Peyer's patch (tissue), 4 donors: ENCODE measurements at places on chromosomes 11 and 22.

DNA sequence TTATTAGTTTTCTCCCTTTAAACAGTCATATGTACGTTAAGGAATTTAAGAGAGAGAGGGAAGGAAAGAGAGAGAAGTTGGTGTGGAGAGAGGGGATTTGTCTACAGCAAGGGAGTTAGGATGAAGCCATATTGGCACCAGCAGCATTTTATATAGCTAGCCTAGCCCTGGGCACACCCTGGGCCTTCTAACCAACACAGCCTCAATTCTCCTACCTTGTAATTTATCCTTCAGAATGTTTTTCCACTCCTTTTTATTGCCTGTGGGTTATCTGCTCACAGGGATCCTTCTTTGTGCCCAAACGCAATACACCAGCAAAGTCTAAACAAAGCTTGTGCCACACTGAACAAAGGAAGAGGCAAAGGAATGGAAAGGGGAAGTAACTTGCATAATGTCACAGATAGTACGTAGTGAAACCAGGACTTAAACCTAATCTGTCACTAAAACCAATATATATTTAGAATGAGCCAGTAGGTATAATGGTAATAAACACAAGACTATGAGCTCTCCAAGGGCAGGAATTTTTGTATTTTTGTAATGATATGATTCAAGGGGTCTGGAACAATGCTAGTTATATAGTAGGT lies 613.8 kb upstream of the TENM4 start:
- DNase-seq, result no peak

DNA sequence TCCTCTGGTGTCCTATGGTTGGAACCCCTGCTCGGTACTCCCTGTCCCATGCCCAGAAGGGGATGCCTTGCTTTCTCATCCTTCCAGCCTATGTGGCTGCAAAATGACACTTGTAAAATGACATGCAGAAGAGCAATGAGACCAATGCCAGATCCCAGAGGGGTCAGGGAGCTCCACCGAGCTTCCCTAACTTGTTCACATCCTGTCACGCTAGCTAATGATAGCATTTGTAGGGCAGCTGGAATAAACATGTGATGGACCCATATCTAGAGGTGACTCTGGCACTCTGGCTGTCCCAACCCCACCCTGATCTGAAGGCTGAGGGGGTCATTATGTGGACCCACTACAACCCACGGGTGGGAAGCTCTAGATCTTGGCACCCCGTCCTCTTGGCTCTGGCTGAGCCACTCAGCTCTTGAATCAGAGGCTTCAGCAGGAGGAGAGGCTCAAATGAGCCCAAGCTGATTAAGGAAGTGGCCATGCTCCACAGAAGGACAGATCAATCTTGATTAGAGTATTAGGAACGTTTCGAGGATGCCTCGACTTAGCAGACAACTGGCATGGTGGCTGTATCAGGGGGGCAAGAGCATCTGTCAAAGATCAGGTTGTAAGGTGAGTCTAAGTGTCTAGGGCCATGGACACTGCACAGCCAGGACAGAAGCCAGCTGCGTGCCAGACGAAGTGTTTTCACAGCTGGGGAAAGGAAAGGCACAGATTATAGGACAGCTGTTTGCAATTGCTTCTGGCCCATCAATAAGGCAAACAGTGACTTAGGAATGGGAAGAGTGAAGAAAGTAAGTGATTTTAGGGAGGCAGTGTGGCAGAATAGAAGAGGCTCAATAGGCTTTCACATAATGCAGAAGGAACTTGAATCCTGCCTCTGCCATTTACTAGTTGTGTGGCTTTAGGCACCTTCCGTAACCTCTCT lies 182.8 kb downstream of the KIRREL3 start:
- no peak for DNase-seq

- peak; percentile 17 for DNase-seq
Measured at GRCh38 chr11:79438631-79439409, 2.0 kb downstream of the TENM4 start.

DNA sequence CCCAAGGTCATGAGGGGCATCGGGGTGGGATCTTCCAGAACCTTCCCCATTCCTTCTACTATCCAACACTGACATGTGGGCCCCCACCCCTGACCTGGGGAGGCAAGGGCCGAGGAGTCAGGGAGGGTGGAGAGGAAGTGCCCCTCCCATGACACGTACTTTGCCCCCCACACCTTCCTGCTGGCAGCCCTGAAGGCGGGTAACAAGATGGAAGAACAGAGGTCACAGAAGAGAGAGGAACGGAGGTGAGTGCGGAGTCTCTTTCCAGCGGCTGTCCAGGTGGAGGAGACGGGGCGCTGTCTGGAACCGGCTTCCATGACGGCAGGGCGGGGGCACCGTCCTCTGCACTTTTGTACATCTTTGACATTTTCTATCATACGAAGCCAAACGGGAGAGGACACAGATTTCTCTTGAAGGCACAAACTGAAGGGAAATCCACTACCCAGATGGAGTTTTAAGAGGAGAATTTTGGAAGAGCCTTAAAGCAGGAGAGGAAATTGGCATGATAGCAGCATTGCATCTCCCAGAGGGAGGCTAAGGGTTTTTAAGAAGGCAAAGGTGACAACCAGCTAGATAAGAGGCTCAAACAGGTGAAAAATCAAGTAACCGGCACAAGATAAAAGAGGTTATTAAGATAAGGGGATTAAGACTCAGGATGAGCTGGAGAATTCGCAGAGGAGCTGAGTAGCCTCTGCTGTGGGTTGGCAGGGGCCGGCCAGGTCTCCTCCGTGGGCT lies 16.7 kb downstream of the OSBPL5 start:
- DNase-seq, result peak; percentile 84

- no peak for DNase-seq
Measured at GRCh38 chr22:47570851-47571250, 808.4 kb downstream of the TBC1D22A start.

- no peak for DNase-seq
Measured at GRCh38 chr11:84673753-84674152, 953.4 kb downstream of the DLG2 start.

DNA sequence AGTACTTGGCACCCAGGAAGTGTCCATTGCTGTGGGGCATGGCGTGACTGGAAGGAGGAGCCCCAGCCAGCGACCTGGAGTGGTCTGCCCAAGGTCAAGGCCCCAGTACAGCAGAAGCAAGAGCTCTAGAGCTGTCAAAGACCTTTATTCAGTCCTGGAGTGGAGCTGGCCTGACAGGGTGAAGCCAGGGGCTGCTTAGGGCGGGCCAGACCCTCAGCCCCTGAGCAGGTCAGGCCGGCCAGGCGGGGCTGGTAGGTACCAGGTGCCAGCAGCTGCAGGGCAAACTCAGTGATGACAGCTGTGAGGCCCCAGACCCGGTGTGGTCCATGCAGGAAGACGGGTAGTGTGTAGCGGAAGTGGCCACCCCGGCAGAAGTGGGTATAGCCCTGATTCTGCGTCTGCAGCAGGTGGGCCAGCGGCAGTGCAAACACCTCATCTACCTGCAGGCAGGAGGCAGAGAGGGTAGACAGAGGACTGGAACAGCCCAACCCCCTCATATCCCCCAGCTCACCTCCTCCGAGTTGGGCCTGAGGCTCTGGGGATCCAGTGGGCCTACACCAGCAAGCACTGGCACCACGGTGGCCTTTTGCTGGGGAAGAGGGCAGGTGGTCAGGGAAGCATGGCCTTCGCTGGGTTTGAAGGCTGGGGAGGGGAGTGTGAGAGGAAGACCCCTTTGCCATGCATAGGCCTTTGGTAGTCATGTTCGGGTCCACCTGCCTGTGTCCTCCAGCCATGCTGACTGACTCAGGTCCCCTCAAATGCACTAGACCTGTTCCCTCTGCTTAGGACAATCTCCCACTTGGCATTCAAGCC lies 1.7 kb downstream of the NUDT8 start:
- DNase-seq, result peak; percentile 48

GRCh38 chr11:27423125-27423524 lies 49.5 kb downstream of the LGR4 start:
- no peak for DNase-seq

DNA sequence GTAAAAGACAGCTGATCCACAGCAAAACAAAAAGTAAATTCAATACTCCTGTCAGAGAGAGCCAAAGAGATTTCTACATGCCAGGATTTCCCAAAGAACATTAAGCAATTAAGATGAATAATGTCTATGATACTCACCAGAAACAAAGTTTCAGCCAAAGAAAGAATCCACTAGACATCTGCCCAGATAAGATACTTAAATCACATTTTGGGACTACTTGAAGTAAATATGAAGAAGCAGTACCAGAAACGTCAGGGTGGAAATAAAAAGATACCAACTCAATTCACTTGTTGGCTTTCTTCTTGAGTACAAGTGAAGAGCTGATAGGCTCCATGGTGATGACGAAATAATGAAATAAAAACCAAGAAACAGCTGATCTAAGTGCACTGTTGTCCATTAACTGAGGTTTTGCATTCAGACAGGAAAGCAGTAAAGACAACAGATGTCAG lies 31.6 kb upstream of the ARHGAP32 start:
- DNase-seq, result no peak

GRCh38 chr11:116224889-116225200 lies 547.9 kb downstream of the BUD13 start:
- no peak for DNase-seq

DNA sequence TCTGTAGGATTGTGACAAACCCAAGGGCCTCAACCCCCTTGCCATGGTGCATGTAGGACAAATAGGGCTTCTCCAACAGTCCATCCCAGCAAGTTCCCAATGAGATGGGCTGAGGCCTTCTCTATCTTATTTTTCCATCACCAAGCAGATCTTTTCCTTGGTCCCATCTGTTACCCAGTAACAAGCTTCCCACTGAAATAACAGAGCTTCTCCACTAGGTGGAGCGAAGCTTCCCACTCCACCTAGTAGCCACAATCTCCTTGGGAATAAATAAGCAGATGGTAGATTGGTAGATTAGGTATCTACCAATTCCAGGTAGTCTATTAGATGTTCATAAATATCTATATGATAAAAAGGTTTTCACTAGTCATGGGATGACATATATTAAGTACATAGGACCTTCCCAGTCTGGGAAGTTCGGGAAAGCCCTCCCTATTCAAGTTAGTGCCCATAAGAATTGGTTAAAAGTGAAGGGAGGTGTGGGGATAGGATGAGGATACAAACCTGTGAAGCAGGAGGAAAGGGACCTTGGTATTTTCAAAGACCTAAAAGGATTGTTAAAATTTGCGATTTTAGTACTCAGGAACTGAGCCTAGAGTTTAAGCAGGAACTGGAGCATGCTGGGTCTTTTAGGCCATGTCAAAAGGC lies 5.9 kb upstream of the OR52L1 start:
- no peak for DNase-seq

GRCh38 chr11:32231909-32232493 lies 141.1 kb downstream of the RCN1 start:
- DNase-seq, result no peak

DNA sequence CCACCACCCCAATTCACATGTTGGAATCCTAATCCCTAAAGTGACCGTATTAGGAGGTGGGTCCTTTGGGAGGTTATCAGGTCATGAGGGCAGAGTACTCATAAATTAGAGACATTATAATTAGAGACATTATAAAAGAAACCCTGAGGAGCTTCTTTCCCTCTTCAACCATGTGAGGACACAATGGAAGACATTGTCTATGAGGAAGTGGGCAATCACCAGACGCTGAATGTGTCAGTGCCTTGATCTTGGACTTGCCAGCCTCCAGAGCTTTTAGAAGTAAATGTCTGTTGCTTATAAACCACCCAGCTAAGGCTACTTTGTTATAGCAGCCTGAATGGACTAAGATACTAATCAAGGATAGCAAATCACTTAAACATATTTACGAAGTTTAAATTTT lies 14.8 kb downstream of the GAB2 start:
- DNase-seq, result no peak

DNA sequence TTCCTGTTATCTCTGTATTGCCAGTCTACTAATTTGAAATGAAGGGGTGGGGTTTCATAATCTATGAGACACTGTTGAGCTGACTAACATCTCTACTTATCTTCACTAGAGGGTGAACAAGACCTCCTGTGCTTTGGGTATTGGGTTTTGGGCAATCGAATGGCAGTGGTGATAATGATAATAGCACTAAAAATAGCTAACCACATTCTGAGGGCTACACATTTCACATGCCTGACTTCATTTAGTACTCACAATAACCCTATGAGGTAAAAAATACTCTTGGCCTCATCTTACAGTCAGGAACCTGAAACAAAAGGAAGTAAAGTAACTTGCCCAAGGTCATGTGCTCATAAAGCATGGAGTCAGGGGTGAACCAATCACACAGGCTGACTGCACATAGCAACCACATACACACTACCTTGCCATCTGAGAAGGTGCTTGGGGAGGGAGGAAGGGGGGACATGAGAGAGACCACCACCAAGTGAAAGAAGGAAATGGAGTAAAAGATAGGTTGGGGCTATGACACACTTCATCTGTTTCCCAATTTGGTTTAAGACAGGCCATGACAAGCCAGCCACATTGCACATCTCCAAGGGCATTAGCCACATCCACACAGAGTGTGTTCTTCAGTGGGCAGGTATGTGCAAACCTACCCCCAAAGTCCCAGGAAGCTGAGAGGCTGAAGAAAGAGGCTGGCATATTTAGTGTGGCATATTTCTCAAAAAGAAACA lies 387.6 kb upstream of the DDI1 start:
- DNase-seq, result no peak

DNA sequence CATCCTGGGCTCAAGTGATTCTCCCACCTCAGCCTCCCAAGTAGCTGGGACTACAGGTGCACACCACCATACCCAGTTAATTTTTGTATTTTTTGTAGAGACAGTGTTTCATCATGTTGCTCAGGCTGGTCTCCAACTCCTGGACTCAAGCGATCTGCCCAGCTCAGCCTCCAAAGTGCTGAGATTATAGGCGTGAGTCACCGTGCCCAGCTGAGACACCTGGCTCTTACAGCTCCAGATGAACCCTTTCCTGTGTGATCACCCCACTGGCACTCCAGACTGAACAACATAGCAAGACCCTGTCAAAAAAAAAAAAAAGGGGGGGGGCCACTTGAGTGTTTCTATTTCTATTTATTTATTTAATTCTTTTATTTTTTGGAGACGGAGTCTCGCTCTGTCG lies 1.0 kb upstream of the ADSL start:
- no peak for DNase-seq

- no peak for DNase-seq
Measured at GRCh38 chr22:27982630-27983180, 63.6 kb upstream of the PITPNB start.

- no peak for DNase-seq
Measured at GRCh38 chr11:14886513-14886912, 5.5 kb downstream of the CYP2R1 start.

DNA sequence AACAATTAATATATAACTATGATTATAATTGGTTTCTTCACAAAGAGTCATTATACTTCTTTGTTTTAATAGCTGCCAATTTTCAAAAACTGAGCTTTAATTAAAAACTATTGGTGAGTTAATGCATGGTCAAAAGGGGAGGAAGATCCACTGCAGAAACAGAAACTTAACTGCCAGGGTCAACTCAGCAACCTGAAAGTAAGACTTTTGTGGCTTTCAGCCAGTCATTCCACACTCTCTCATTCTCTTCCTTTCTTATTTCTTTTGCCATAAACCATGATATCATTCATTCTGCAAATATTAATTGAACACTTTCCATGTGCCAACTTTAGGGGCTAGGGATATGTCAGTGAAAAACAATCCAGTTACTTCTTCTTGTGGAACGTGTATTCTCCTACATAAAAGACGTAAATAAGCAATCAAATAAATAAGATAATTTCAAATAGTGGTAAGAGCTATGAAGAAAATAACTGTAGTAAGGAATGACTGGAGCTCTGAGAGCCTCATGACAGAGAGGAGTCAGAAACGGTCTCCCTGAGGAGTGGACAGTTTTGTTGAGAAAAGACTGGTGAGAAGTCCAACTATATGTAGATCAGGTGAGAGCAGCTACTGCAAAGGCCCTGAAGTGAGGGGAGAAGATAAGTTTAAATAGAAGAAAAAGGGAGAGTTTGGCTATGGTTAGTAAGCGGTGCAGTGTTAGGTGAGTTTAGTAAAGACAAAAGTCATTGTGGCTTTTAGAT lies 130.5 kb downstream of the GRIA4 start:
- DNase-seq, result no peak

- DNase-seq, result no peak
Measured at GRCh38 chr11:104033561-104033960, 2.9 kb upstream of the DDI1 start.
